Ovary (tissue), 10 donors: ENCODE measurements at places on chromosomes 1 and 21. TPM values are rescaled to one million over a fixed set of nuclear protein-coding genes. Genes with fewer than 3 reads are reported as not detected.

ZNF683 gene
- total RNA-seq = not detected

SH2D2A gene
- total RNA-seq = 0.40 TPM

CNN3 gene
- 300 TPM for total RNA-seq

- no peak for DNase-seq
- no peak overlapping the region for H3K4me3 ChIP-seq
- H3K4me1 ChIP-seq = no peaks in the 10 kb centered on the region
- H3K36me3 ChIP-seq = no peaks in the 10 kb centered on the region
- no peak overlapping the region for H3K27ac ChIP-seq
Measured at GRCh38 chr1:102919659-102920058, 188.7 kb downstream of the COL11A1 start.

GRCh38 chr1:116256875-116257274, 116.2 kb upstream of the ATP1A1 start:
- H3K27me3 ChIP-seq = no peaks in the 10 kb centered on the region
- H3K36me3 ChIP-seq = no peaks in the 10 kb centered on the region
- H3K4me3 ChIP-seq = no peak overlapping the region
- DNase-seq = no peak
- H3K27ac ChIP-seq = no peak overlapping the region

DNA sequence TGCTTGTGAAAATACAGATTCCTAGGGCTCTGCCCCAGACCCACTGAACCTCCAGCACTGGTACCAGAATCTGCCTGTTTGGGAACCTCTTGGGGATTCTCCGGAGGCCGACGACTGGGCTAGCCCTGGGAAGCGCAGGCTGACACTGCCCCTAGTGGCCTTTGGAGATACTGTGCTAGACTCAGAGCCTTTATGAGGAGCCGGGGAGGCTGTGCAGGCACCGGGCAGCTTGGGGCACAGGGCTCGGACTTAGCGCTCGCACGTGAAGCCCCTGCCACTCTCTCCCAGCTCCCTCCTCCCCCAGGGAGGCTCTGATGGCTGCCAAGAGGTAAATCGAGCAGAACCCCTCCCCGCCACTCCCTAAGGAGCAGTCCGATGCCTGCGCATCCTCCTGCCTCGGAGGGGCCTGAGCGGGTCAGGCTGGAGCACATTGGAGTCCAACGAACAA, 144.6 kb upstream of the TNR start:
- H3K27me3 ChIP-seq = no peaks in the 10 kb centered on the region
- no peaks in the 10 kb centered on the region for H3K36me3 ChIP-seq
- DNase-seq = no peak
- H3K27ac ChIP-seq = no peak overlapping the region
- no peak overlapping the region for H3K4me3 ChIP-seq
- H3K4me1 ChIP-seq = no peaks in the 10 kb centered on the region

- no peak overlapping the region for H3K4me3 ChIP-seq
- H3K36me3 ChIP-seq = no peaks in the 10 kb centered on the region
- H3K4me1 ChIP-seq = peaks cover 1% of the 10 kb centered on the region
- no peak for DNase-seq
- H3K27me3 ChIP-seq = no peaks in the 10 kb centered on the region
Measured at GRCh38 chr1:153483776-153484175, 23.3 kb upstream of the S100A7 start.

DNA sequence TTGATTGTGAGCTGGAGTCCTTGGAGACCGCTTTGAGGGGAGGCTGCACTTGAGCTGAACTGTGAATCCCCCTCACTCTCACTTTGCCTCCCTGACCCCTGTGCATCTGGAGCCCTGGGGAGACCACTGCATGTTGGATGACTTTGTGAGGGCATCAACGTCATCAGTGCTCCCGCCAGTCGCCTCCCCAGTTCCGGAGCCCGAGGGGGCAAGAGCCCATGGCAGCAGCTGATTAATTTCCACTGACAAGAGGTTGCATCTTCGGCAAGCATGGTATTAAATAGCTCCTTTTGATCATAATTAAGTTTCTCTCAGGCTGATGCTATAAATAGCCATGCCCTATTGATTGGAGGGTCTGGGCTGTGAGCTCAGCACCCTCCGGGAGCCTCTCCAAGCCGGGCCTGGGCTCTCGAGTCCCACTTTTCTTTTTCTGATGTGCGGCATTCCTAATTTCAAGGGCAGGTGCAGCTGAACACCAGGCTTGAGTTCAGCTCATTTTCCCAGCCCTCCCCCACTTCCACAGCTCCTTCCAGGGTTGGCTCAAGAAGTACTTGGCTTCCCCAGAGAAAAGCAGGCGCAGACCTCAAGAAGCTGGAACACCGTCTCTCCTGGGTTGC, 33.2 kb downstream of the KCND3 start:
- H3K4me1 ChIP-seq = no peaks in the 10 kb centered on the region
- no peak overlapping the region for H3K27ac ChIP-seq
- no peaks in the 10 kb centered on the region for H3K36me3 ChIP-seq
- H3K27me3 ChIP-seq = no peaks in the 10 kb centered on the region
